ENCODE measurements at places on chromosomes 4 and X.
A peak's percentile ranks its signal among the peaks of the same experiment; 100 is the strongest.

DNA sequence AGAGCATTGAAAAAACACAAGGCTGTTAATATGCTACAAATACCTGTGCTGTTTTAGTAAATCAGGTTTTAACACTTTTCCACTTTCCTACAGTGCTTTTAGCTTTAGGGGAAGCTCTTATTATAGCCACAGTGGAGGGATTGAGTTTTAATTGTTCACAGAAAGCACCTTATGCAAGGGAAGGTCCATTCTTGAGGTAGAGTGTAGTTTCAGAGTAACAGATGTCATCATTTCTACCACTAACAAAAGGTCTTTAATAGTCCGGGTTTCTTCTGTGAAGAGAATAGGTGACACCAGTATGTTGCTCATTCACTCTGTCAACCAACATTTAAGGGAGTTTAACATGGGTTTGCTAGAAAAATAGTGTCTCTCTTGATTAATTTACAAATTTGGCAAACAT, 104.4 kb downstream of the STIM2 start:
- no peak for DNase-seq

- no peak for DNase-seq
Measured at GRCh38 chr4:76280488-76281441, 25.8 kb upstream of the STBD1 start.

GRCh38 chr4:184457535-184458249, 16.7 kb downstream of the IRF2 start:
- DNase-seq, result no peak

- no peak for DNase-seq
Measured at GRCh38 chr4:52701207-52701606, 42.1 kb upstream of the USP46 start.

- peak; percentile 35 for DNase-seq
Measured at GRCh38 chr4:172202480-172203076, 389.4 kb downstream of the GALNTL6 start.

DNA sequence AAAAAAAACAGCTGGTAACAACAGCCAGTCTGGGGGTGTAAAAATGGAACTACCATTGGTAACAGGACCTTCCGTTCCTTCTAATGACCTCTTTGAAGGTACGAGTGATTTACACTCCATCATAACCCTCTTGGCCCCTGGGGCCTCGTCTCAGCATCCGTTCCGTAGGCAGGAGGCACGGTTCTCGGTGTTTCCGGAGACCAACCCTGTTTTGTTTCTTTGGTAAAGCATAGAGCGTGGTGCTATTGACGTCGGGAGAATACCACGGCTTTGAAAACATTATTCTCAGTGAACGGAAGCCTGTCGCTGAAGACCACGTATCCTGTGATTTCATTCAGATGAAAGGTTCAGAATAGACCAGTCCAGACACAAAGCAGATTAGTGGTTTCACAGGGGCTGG, 198.9 kb downstream of the ASMT start:
- DNase-seq, result no peak

- no peak for DNase-seq
Measured at GRCh38 chrX:28589046-28589445, 1.8 kb downstream of the IL1RAPL1 start.

DNA sequence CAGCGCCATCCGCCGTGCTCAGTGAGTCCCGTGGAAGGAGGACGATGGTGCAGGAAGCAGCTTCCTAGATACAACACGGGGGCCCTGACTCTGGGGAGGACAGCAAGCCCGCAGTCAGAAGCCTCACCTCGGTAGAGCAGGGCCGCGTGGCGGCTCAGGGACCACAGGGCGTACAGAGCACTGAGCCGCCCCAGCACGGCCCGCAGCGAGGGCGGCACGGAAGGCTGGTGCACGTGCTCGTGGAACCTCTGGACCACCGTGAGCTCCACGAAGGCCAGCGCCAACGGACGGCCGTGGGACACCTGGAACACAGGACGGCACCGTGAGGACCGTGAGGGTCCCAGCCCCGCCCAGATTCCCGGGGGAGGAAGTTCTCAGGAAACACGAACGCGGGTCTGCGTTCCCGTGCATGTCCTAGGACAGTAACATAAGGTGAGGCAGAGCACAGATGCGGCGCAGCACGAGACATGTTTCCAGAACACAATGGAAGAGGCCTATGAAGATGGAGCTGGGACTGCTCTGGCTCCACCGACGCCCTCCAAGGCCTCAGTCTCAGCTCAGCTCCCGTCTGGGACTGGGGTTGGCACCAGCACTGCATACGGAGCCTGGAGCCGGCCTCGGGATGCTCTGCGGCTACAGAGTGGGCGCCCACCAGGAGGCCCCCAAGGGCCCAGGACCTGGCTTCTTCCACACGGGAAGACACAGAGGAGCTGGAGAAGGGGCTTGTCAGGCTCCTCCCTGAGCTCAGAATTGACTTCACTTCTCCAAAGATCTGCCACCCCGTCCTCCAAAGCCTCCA, 65.5 kb downstream of the ACOX3 start:
- DNase-seq, result no peak

GRCh38 chr4:123444290-123444731, 47.7 kb downstream of the SPRY1 start:
- DNase-seq, result peak; percentile 14

- no peak for DNase-seq
Measured at GRCh38 chr4:79163981-79164490, 161.8 kb downstream of the NAA11 start.

DNA sequence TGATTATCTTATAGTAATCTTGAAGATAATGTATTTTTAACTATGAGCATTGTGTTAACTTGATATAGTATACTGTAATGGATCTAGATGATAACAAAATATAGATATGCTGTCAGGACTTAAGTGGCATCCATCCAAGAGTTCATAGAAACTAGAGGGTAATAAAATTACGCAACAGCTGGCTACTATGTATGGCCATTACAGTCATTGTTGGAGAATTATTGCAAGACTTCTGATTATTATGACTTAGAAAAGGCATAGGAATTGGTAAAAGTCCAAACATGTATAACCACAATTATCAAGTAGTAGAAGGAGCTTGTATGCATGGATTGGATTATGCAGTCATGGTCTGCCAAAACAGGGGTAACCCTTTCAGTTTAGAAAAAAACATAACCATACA, 9.5 kb downstream of the OGT start:
- DNase-seq, result peak; percentile 80

GRCh38 chr4:8847764-8848163, 23.9 kb downstream of the HMX1 start:
- DNase-seq, result no peak

GRCh38 chr4:66330125-66330524, 659.8 kb upstream of the EPHA5 start:
- peak; percentile 10 for DNase-seq

DNA sequence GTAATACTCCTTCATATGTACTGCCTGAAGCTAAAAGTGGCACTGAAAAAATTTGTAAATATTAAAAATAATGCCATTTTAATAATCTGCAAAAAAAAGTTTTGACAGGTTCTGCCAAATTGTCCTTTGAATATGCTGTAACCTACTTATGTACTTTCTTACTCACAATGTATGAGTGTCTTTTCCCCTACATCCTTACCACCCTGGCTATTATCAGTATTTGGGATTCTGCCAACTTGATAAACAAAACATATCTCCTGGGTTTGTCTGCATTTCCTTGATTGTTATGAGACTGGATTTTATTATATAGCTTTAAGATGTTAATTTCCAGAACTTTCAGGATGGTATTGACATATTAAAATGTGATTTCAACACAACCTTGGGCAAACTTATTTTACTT, 187.9 kb downstream of the CHM start:
- no peak for DNase-seq

- peak; percentile 8 for DNase-seq
Measured at GRCh38 chr4:188282471-188283232, 143.4 kb downstream of the TRIML1 start.

DNA sequence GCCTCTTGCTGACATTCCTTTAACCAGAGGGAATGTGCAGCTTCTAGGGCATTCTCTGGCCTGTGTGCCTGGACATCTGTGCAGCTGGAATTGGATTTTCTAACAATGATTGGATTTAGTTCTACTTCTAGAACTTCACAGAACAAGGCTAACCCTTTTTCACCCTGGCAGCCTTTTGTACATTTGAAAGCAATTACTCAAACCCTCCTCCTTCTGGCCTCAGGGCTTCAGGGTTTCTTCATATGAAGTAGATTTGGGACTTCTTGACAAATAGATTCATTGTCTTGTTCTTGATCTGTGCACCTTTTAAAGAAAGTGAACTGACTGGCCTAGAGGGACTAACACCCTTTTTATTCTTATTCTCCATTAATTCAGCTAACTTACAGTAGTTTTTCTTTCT, 30.1 kb downstream of the SPATA18 start:
- no peak for DNase-seq

- DNase-seq, result no peak
Measured at GRCh38 chr4:98385831-98386230, 124.6 kb downstream of the RAP1GDS1 start.

DNA sequence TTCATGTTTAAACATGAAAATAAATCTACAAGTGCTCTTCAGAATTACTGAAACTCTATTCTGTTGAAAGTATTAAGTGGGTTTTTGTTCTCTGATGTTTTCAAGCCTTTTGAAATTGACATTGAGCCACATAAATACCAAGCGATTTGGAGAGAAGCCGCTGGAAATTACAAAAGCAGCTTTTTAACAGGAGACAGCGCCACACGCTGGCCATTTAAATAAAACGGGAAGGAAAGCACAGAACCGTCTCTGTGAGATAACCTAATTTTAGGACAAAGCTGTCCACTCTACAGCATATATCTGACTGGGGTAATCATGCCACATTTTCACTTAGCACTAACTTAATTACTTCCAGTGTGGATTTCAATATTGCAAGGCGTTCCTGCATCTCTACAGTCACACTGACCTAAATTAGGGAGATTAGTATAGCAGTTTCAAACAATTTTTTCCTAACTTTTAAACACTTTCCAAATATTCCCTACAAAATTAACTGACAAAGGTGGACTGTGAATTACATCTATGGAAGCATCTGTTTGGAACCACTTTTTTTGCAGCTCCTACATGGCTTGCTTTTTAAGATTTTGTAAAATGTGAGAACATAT, 6.8 kb upstream of the ANOS1 start:
- peak; percentile 22 for DNase-seq

GRCh38 chr4:6296026-6296425, 26.4 kb downstream of the WFS1 start:
- no peak for DNase-seq

- no peak for DNase-seq
Measured at GRCh38 chr4:11634283-11634682, 205.6 kb upstream of the HS3ST1 start.

- DNase-seq, result no peak
Measured at GRCh38 chrX:130696542-130696941, 206.5 kb downstream of the ENOX2 start.

DNA sequence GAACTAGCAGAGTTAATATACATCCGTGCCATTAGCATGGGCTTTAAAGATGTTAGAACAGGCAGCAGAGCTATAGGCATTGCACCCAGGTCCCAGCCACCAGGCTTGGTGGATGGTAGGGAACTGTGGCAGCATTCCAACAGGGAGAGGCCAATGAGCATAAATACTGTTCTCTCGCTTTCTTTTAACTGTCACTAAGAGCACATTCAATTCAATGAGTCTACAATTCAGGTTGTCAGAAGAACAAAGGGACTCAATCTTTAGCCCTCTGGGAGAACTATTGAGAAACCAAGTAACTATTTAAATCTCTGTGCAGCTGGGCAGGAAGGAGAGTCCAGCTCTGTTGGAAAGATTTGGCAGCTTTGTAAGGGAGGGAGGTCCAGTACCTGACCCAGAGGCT, 165.6 kb downstream of the CHIC1 start:
- no peak for DNase-seq

DNA sequence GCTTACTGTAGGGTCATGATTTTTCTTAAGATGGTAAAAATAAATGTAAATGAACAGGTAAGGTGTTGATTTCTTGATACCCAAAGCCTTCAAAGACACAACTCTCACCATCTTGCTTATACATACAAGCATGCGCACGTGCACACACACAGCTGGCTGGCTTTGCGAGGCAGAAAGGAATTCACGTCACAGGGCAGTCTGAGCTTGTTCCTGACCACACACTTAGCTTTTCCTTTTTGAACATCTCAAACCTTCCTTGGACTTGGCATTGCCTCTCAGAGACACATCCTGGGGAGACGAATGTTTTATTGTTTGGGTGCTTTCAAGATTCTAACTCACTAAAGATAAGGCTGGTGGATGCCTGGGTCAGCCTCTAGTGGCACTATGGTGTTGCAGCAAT, 175.0 kb downstream of the NHS start:
- DNase-seq, result no peak

DNA sequence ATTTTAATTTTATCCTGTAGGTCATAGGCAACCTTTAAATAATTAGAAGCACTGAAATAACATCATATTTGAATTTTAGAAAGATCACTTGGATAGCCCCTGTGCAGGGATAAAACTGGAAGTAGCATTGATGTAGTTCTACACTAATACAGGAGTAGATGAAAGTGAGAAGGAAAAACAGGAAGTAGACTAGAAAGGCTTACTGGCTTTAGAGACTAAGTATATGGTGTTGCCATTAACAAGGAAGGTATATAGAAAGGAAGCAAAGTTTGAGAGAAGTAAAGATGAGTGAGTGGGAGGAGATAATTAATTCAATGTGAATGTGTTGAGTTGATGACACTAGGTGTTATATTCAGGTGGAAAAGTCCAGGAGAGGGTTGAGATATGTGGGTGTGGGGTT, 73.1 kb upstream of the EPGN start:
- no peak for DNase-seq

DNA sequence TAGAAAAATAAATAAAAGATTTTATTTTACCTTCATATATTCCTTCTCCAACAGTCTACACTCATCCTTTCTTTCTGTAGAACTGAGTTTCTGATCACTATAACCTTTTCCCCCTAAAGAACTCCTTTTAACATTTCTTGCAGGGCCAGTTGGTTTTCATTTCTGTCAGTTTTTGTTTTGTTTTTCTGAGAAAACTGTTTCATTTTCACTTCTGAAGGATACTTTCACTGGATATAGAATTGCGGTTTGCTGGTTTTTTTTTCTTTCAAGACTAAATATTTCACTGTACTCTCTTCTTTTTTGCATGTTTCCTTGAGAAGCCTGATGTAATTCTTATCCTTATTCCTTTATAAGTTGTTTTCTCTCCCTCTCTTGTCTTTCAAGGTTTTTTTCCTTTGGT, 90.4 kb upstream of the EOLA2 start:
- DNase-seq, result no peak

- DNase-seq, result peak; percentile 59
Measured at GRCh38 chr4:7202411-7202810, 10.1 kb downstream of the SORCS2 start.

DNA sequence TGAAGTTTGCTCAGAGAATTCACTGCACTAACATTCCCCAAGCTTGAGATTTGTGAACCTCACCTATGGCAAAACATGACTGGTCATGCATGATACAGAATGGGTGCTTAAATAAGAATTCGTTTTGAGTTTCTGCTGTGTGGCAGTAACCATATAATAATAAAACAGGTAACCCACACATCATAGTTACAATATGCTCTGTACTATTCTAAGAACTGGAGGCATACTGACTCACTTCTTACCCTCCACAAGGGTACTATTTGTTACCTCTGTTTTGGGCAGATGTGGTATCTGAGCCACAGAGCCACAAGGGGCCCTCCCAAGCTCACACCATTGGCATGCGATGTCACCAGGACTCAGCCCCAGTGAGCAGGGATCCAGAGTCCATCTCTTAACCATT, 17.6 kb downstream of the SLC2A9 start:
- DNase-seq, result no peak

GRCh38 chr4:171594293-171594692, 218.9 kb upstream of the GALNTL6 start:
- DNase-seq, result no peak
